ENCODE measurements at places on chromosomes 3 and 15.

GRCh38 chr3:10248984-10249748 is 907 bp downstream of the TATDN2 start:
- DNase-seq, result peak; percentile 73

DNA sequence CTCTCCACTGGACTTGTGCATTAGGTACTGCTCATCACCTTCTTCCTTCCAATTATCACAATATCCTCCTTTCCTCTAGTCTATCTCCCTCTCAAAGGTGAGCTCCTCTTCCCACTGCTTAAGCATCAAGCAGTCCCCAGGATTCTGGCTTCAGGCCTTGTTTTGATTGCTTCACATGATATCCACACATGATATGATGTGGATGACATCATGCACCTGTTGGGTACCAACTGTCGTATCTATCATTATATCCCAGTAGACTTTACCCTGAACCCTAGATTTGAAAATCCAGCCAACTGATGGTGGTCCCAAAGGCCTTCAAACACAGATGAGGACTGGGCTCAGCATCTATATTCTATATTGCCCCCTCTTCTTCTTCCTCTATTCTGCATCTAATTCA is 104.9 kb downstream of the MFSD1 start:
- no peak for DNase-seq

DNA sequence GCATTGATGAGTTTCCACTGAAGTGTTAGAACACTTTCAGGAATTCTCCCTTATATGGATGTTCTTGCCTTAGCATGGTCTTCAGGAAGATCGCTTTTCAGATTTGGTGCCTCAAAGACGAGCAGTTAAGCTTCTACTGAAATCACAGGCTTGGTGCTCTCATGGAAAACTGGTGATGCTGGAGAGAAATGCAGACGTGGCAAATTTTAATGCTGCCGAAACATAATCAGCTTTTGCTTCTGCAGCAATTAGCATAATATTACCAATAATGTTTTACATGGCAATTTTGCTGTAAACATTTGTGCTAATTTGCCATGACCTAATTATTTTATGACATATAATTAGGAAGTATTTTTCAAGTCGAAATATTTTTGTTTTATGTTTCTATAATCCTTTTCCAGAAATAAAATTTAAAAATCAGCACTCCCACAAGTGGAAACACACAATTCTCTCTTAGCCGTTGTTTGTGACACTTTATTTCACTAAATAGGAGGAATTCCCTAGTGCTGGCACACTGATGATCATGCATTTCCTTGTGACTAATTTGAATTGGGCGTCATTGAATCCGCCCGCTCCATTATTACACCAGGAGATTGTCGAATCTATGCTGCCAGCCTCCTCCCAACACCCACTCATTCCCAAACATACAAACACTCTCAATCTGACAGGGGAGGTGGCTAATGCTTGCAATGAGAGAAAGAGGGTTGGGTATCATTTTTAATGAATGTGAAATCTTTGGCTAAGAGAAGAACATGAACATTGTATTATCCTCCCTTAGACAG is 506.8 kb upstream of the PPP2R3A start:
- DNase-seq, result no peak

GRCh38 chr3:172974969-172975368 is 166.1 kb downstream of the SPATA16 start:
- no peak for DNase-seq

GRCh38 chr3:38221005-38221404 is 44.6 kb upstream of the SLC22A13 start:
- no peak for DNase-seq

GRCh38 chr15:95880630-95881029 is 449.9 kb upstream of the NR2F2 start:
- no peak for DNase-seq

- DNase-seq, result no peak
Measured at GRCh38 chr15:23594252-23594770, 28.8 kb downstream of the MKRN3 start.

- DNase-seq, result no peak
Measured at GRCh38 chr3:9681723-9682081, 21.9 kb upstream of the CPNE9 start.

DNA sequence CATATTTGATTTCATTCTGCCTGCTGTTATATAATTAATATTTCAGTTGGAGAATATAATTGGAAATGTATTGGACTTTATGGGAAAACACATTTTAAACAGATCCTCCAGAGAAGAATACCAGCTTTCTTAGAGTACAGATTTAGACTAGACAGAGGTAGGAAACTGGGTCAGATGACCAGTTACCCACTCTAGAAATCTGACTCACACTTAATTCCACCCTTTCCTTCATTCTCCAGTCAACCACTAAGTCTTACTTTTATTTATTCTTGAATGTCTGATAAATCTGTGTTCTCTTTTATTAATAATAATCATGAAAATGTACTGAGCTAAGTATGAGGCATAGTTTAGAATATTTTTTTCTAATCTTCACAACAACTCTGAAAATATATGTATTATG is 110.7 kb downstream of the LRRC49 start:
- no peak for DNase-seq

- no peak for DNase-seq
Measured at GRCh38 chr3:127165694-127166485, 27.0 kb upstream of the PRR23E start.

- DNase-seq, result no peak
Measured at GRCh38 chr3:52270252-52270754, 8.1 kb downstream of the WDR82 start.

DNA sequence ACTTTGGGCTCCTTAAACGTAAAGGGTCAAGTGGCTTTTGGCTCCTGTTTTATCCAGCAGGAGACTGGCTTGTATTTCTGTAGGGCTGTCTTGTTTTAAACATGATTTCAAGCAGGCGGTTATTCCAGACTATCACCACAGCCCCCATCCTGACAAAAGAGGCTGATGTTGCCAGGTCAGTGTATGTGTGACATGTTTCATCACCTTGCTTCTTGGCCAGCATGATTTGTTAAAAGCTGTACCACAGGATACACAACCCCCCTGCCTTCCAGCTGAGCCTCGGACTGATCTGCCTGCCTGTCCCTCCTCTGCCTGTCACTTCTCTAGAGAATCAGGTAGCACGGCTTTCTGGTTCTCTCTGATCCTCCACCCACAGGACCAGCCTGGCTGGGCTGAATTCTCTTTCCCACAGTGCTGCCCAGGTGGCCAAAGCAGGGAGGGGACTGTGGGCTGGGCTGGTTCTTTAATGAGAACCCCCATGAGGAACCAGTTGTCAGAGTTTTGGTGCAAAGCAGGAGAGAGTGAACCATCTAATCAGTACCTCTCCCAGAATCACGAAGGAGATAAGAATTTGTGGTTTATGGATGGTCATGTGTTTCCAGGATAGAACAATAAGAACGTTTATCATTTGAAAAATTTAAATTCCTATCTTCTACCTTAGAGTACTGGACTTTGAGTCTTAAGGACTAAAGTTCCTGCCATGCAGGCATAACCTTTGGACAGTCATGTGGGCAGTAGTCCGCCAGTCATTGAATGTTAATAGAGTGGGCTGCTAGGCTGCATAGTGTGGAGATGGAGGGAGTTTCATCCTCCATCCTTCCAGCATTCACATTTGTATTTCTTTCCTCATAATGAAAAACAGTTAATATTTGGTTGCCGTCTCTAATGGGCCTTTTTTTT is 8.8 kb downstream of the ABHD6 start:
- DNase-seq, result no peak

- DNase-seq, result no peak
Measured at GRCh38 chr15:85913461-85913860, 118.7 kb upstream of the KLHL25 start.

GRCh38 chr3:50208677-50209344 is 3.7 kb downstream of the SLC38A3 start:
- DNase-seq, result no peak

- DNase-seq, result no peak
Measured at GRCh38 chr3:55440104-55440708, 46.9 kb downstream of the WNT5A start.

DNA sequence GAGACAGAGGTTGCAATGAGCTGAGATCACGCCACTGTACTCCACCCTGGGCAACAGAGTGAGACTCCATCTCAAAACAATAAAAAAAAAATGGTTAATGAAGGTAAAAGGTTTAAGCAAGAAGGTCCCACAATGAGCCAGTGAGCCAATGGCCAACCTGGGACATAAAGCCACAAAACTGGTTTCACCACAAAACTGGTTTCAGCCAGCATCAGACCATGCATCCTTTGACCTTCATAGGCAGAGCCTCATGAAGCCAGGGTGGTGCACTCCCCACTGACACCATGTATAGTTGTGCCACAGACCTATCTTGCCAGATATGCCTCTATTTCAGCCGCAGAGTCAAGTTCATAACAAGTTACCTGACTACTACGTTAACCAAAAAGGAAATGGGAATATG is 41.9 kb downstream of the SCAP start:
- DNase-seq, result no peak

- DNase-seq, result no peak
Measured at GRCh38 chr15:77628010-77628409, 4.7 kb downstream of the LINGO1 start.
